ENCODE measurements at places on chromosomes 7 and 10.

DNA sequence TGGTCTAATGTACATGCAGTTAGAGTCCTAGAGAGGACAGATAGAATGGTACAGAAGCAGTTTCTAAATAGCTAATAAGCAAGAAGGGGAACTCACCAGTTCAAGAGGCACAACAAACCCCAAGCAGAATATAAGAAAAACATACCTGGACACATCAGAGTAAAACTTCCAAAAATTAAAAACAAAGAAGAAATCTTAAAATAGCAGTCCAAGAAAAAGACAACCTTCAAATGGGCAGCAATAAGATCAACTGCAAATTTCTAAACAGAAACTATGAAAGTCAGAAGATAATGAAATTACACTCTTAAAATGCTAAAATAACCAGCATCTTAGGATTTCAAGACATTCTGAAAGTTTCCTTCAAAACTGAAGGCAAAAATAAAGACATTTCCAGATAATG lies 55.9 kb downstream of the USP6NL start:
- no peak for DNase-seq

DNA sequence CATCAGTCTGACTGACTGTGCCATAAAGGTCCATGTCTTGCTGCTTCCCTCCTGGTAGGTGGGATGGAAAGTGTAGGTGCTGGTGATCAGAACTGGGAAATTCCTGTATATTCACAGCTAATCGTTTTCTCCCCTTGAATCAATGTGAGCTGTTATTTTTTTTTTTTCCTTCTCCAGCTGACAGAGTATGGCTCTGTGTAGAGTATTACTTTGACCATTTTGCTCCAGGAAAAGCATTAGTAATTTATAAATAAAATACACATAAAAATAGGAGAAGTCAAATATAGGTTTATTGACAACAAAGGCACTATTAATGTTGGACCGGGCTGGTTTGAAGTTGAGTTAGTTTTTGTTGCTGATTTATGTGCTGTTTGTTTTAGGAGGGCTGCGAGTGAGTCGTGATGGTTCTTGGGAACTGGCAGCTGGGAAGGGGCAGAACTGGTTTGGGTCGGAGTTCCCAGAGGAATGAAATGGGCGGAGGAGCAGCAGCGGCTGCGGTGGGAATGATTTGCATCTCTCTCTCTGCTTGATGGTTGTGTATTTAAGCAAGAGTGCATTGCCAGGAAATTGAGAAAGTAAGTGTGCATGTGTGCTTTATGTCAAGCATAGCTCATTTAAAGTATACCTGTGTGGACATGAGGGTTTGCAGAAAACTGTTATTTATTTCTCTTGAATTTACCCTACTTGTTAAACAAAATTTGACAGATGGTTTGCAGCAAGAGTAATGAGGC lies 80.9 kb downstream of the LRMDA start:
- DNase-seq: no peak

- DNase-seq: no peak
Measured at GRCh38 chr10:3928078-3928477, 143.1 kb upstream of the KLF6 start.

GRCh38 chr10:125344573-125345171 lies 184.3 kb upstream of the CTBP2 start:
- DNase-seq: no peak

GRCh38 chr7:29808075-29808801 lies 1.9 kb downstream of the WIPF3 start:
- DNase-seq: no peak

- DNase-seq: no peak
Measured at GRCh38 chr10:24826009-24826408, 102.3 kb upstream of the ARHGAP21 start.

- no peak for DNase-seq
Measured at GRCh38 chr10:2885288-2886278, 181.8 kb upstream of the PFKP start.

DNA sequence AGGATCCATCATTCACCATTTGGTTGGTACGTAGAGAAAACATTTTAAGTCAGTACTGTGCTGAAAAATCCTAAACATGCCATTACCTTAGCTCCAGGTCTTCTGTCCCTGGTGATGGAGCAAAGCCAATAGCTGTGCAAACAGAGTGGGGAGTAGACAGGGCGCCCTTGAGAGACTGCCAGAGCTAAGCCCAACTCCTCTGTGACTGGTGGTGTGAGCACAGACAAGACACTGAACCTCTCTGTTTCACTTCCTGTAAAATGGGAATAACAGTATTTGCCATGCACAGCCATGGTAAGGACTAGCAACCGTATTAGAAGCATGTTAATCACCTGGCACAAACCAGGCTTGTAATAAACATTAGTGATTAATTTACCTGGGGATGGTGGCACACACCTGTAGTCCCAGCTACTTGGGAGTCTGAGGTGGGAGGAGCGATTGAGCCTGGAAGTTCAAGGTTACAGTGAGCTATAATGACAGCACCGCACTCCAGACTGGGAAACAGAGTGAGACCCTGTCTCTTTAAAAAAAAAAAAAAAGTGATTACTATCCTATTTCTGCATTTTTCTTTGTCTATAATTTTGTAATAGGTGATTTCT lies 28.7 kb downstream of the LYZL1 start:
- DNase-seq: no peak
